Activated T-cell treated with anti-CD3 and anti-CD28 coated beads, Interleukin-2, amount 50 U/mL, for 24 hours (primary cell): ENCODE measurements at places on chromosomes 12 and 14.
A peak's percentile ranks its signal among the peaks of the same experiment; 100 is the strongest.

DNA sequence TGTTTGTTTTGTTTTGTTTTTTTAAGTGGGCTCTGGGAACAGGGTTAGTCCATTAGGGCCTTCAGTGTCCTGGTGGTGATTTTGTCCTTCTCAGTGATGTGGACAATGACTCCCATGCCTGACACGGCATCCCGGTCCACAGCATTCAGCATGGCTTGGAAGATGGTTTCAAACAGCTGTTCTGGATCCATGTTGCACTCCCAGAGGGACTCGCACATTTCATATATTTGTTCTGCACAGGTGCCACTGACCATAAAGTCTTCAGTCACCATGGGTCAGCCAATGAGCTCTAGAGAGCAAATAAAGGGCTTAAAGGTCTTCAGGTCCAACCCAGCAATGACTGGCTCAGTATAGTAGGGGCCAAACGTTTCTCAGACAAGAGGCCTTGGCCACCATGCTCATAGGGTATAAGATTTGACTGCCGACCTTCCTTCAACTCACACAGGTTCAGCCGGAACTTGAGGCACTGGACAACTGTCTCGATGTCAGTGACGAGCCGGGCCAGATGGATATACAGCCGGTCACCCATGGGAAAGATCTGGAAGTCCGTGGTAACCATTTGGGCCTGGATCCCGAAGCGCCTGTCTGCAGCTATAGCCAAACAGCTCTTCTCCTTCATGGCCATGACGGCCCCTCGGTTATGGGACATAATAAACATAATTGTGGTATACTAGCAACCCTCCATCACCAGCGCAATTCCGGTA is 18.0 kb downstream of the OR10P1 start:
- no peak for DNase-seq

DNA sequence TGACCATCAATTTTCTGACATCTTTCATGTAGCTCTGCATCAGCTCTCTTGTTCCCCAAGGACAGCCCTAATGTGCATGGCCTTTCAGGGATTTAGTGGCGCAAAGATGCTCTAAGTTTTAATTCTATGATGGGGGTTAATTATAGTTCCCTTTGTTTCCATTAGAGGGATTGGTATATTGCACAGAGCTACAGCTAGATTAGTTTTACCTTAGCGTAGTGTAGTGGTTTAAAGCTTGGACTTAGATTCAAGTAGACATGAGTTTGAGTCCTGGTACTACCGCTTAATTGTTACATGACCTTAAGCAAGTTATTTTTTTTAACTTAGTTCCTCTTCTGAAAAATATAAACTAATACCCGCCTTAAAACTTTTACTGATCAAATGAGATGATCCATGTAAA is 247.8 kb upstream of the KRR1 start:
- DNase-seq: no peak

- DNase-seq: peak; percentile 33
These were observed 118.7 kb downstream of the BRMS1L start for GRCh38 chr14:35944847-35945246.

- DNase-seq: no peak
These were observed 2.7 kb downstream of the CHD4 start for GRCh38 chr12:6604259-6605029.

DNA sequence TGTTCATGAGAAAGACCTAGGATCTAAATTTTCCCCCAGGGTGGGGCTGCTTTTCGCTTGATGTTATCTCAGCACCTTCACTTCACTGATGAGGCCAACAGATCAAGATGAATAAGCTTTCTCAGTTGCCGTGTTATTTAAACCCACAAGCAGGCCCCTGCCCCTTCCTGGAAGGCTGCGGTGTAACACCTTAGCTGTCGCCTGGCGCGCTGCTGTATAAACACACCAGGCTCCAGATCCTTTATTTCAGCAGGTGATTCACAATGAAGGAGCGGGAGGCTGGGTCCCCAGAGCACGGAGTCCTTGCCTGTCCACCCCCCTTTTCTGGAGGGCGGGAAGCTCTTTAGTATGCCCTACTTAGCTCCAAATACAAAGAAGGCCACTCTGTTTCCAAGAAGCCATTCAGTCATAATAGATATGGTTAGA is 515.4 kb downstream of the FUT8 start:
- DNase-seq: peak; percentile 76

GRCh38 chr14:69848903-69849391 is 30.3 kb upstream of the SMOC1 start:
- no peak for DNase-seq

- no peak for DNase-seq
These were observed 42.0 kb downstream of the CNTN1 start for GRCh38 chr12:40734276-40734675.

DNA sequence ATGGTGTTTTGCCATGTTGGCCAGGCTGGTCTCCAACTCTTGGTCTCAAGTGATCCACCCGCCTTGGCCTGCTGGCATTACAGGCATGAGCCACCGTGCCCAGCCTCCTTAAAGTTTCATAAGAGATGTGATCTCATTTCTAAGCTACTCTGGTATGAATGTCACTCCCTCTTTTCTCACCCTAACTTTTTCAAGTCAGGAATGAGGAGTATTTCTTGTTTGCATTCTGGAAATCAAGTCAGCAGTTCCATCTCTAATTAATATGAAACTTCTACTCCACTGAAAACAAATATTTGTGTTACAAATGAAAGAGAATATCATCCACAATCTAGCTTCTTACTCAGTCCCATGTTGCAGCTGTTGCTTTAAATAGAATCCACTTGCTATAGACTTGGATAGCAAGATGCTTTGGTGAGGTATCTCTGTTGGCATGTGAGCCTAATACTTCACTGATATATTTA is 61.3 kb downstream of the ARF6 start:
- no peak for DNase-seq

GRCh38 chr12:27733052-27733656 is 22.5 kb downstream of the MRPS35 start:
- peak; percentile 45 for DNase-seq

GRCh38 chr14:51096870-51097269 is 2.0 kb upstream of the TRIM9 start:
- no peak for DNase-seq

- DNase-seq: no peak
These were observed 440.0 kb downstream of the SLC16A7 start for GRCh38 chr12:60035835-60036234.

GRCh38 chr14:95442633-95443021 is 73.8 kb downstream of the SYNE3 start:
- peak; percentile 85 for DNase-seq

- DNase-seq: no peak
These were observed 101.4 kb upstream of the RTL1 start for GRCh38 chr14:101004954-101005353.

DNA sequence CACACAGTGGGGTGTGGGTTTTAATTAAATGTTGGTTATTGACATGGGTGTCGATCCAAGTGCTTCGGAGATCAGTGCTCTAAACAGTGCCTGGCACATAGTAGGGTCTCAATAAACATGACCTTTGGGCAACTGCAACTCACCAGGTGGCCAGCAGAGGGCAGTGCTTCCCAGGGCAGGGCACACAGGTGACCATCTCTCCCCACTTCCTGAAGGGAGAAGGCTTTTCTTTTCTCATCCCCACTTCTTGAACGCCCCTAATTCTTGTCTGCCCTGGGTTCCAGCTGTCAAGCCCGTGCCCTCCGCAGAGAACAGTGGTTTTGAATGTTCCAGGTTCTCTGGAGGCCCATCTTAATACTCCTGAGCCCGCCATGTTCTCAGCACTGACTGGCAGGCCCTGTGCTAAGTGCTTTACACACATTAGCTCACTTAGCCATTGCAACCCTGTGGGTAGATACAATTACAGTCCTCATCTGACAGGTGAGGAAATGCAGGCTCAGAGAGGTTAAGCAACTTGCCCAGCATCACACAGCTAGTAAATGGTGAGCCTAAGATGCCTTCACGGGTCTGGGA is 16.3 kb downstream of the RAPGEF3 start:
- DNase-seq: peak; percentile 86

DNA sequence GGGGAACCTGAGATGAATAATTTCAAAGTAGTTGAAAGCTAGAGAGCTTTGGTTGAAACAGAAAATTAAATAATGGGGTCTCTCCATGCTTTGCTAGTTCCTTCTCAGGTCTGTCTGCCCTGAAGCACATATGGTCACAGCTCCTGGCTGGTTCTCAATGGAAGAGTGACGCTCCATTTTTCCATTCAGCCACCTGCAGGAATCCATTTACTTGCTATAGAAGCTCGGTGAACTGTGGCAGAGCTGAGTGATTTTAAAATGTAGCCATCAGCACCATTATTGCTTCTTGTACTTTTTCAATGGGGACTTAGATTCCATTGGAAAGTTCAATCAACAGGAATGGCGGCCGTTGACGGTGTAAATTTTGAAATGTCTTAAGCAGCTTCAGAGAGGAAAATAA is 525.2 kb downstream of the GLT1D1 start:
- no peak for DNase-seq

DNA sequence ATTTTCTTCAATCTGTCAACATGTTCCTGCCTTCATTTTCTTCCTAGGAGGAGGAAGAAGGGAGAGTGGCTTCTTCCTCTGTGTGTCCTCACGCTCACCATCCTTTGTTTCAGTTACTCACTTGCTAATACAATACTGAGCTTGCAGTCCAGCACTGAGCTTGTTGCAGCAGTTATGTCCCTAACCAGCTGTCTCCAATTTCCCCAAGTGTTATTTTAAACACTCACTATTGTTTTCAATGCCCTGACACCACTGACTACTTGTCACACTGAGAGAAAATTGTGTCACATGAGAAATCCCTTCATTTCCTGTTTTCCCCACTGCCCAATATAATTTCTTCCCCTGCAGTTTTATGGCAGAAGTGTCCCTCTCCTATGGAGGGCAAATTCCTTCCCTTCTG is 53.4 kb downstream of the HSD17B6 start:
- DNase-seq: no peak

DNA sequence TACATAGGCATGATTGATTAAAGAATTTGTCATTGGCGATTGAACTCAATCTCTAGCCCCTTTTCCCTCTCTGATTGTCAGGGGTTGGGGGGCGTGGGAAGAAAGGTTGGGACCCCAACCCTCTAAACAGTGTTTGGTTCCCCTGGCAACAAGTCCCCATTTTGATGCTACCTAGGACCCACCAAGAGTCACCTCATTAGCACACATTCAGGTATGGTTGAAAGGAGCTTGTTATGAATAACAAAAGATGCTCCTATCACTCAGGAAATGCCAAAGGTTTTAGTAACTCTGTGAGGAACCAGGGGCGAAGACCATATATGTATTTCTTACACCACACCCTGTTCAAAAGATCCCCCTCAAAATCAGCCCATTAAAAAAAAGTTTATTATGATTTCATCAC is 14.3 kb downstream of the RNF212B start:
- no peak for DNase-seq

DNA sequence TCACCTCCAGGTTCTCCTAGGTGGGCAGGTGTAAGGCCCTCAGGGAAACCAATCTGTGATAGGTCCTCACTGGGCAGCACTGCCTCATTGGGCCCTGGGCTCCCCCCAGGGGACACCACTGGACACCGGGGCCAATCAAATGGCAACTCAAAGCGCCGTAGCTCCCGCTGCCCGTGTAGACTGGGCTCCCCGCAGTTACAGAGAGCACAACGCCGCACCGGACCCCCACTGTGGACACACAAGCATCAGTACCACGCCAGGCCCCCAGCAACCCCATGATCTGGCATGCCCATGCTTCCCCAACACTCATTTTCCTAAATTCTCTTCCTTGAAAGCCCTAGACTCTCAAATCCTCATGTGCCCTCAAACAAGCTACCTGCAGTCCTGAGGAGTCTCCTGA is 6.1 kb downstream of the KMT2D start:
- no peak for DNase-seq

DNA sequence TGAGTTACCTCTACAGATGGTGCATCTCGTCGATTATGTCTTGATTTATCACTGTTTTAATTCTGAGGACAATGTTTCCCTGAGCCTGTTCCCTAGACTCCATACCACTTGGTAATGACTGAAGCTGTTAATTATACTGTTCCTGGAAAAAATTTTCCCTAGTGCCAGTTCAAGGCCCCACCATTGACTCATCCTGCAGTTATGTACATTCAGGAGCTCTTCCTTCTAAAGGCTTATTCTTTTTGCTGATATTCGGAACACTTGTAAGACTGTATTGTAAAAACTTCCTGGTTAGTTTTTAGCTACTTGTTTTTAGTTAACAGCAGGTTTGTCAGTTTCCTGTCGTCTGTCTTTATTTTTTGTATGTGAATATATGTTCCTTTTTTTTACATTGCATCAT is 30.4 kb upstream of the PPP2R5E start:
- no peak for DNase-seq

GRCh38 chr14:36293824-36294223 is 26.6 kb downstream of the MBIP start:
- no peak for DNase-seq

DNA sequence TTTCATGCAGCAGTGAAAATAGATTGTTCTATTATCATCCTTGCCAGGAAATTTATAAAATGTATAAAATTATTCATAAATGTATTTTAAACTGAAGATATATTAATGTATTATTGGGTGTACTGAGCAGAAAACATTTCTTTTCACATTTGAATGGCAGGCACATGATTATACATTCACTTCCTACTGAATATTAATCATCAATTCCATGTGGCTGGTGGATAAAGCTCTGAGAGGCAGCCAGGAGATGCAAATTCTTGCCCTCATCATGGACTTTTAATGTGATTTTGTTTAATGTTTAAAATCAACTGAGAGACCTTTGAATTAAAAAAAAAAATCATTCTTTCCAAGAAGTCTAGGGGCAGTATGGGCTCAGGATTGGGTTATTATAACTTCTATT is 40.8 kb downstream of the ANO6 start:
- DNase-seq: no peak

- DNase-seq: no peak
These were observed 431.6 kb downstream of the RAD51B start for GRCh38 chr14:68250927-68251768.

DNA sequence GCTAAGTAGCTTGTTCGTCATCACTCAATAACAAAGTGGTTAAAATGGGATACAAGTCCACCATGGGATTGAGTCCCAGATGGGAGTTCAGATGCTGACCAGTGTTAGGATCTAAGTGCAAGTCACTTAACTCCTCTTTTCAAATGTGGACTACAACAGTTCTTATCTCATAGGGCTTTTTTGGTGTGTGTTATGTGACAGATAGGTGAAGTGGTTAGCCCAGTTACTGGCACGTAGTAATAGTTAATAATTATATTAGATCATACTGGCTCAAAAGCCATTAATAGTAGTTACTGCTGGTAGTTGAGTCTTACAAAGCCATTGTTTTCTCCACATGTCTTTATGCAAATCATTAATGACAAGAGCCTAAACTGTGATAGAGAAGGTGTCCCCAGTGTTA is 73.2 kb downstream of the RCOR1 start:
- DNase-seq: no peak

- no peak for DNase-seq
These were observed 98.2 kb downstream of the GLT1D1 start for GRCh38 chr12:128951448-128951847.

GRCh38 chr14:54597795-54598443 is 31.0 kb downstream of the SAMD4A start:
- no peak for DNase-seq

DNA sequence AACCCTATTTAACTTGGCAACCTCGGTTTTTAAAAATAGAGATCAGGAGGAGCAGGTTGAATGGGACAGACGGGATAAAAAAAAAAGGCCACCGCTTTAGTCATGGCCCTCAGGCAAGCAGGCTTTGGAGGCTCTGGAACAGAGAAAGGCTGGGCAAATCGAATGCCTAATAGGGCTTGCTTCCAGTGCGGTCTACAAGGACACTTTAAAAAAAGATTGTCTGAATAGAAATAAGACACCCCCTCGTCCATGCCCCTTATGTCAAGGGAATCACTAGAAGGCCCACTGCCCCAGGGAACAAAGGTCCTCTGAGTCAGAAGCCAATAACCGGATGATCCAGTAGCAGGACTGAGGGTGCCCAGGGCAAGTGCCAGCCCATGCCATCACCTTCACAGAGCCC is 265.8 kb downstream of the CPNE8 start:
- no peak for DNase-seq
